Dermis microvascular lymphatic vessel endothelial cell (primary cell): ENCODE measurements at places on chromosomes 12 and 14. TPM values are rescaled to one million over a fixed set of nuclear protein-coding genes. Genes with fewer than 3 reads are reported as not detected.

The RFX4 gene
- not detected in 2 replicates for total RNA-seq

The ARHGEF40 gene
- 6.2 and 8.3 TPM in 2 replicates for total RNA-seq

The MIP gene
- total RNA-seq: 0.26 and 0.51 TPM in 2 replicates

The OR11H12 gene
- total RNA-seq: not detected in 2 replicates
